ENCODE measurements at places on chromosomes 12 and 14.

GRCh38 chr12:48334808-48335207, 15.9 kb downstream of the ZNF641 start:
- no peak for DNase-seq

DNA sequence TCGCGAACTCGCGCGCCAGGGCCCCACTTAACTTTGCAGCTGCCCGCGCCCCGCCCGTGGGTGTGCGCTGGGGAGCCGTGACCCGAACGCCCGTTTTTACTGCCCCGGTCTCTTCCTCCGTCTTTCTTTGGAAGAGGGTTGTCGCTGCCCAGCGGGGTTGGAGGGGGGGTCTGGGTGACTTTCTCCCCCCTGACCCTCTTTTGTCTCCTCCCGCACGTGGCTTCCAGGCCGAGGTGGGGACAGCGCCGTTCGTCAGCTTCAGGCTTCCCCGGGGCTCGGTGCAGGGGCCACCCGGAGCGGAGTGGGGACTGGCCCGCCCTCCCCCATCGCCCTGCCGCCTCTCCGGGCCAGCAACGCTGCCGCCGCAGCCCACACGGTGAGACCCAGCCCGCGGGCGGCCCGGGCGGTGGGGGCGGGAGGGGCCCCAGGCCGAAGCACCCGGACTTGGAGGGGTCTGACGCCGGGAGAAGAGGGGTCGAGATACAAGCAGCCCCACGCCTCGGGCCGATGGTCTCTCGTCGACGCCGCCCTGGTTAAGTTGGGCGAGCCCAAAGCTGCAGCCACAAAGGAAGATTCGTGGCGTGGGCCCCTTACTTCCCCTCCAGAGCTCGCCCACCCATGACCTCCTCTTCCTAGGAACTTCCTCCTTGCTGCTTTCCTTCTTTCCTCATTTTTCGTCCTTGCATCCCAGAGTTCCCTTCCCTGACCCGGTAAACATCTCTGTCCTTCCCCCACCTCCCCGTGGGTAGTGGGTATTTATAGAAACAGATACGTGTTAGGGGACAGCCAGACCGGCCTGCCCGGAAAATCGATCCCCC, 1.2 kb downstream of the DYRK2 start:
- DNase-seq, result no peak

DNA sequence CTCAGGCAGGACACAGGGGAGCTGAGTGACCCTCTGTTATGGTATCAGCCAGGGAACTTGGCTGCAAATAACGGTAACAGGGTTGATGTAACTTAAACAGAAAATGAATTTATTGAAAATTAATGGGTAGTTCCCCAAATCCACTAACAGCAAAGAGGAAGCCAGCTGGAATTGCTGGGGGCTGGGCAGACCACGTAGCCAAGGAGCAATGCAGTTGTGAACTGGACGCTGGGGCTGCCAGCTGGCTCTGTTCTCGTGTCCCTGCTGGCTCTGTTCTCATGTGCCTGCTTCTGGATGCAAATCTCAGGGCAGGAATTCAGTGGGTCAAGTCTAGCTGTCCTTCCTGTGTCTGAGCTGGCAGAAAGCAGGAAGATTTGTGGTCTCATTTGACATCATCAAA, 1383.3 kb upstream of the TMEM132C start:
- peak; percentile 4 for DNase-seq

DNA sequence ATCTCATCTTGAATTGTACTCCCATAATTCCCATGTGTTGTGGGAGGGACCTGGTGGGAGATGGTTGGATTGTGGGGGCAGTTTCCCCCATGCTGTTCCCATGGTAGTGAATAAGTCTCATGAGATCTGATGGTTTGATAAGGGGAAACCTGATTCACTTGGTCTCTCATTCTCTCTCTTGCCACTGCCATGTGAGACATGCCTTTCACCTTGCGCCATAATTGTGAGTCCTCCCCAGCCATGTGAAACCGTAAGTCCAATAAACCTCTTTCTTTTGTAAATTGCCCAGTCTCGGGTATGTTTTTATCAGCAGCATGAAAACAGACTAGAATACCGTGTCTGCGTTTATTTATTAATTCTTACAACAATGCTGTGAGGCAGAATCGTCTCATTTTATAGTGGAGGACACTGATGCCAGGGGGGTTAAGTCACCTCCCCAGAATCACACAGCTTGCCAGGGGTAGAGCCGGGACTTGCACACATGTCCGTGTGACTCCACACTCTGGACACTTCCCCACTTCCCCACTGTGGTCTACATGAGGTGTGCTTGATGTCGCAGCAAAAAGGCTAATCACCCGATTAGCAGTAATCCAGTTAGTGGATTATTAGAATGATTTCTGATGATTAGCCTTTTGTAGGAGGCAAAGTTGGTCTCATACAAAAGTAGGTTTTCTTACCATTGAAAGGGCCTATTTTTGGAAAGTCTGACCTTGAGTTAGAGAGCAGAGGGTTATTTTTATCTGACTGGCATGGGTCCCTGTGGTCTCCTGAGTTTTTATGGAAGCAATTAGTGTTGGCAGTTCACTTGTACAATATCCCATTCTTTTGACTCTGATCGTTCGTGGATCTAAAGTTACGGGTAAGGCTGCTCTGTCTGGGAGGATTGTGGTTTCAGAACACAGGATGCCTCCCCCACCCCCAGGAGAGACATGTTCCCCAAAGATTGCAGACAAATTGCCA, 47.4 kb upstream of the BCL7A start:
- peak; percentile 8 for DNase-seq

GRCh38 chr14:75143761-75144527, 17.1 kb upstream of the NEK9 start:
- DNase-seq, result no peak

DNA sequence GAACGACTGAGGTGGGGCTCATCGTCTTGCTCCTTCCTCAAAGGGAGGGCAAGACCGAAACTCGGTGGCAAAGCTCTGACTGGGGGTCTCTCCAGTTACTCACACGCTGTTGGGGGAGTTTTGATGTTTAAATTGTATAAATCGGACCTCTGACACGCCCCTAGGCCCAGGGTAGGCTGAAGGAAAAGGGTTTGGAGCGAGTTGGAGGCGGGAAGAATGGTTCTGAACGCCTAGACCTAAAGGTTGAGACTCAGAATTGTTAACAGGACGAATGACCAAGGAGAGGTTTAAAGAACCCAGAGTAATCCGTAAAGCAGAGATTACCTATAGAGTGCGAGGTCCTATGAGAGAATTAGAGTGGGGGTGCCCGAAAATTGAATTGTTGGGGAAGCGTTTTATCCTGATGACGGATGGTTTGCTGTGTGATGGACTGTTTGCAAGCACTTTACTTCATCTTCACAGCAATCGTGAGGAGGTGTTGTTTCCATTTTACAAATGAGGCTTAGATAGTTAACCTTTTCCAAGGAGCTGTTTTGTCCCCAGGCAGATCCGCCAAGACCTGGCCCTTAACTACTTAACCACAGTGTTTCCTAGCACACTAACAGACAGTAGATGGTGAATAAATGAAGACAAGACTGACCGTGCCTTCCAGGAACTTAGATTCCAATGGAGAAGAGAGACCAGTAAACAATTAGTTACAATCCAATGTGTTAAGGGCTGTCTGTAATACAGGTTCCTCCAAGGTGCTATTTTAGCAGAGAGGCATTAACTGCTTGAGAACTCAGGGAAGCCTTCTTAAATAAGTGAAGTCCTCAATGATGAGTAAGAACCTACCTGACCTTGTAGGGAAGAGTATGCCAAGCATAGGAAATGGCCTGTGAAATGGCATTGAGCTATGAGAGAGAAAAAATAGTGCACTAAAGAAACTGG, 929 bp upstream of the UBE2N start:
- no peak for DNase-seq

DNA sequence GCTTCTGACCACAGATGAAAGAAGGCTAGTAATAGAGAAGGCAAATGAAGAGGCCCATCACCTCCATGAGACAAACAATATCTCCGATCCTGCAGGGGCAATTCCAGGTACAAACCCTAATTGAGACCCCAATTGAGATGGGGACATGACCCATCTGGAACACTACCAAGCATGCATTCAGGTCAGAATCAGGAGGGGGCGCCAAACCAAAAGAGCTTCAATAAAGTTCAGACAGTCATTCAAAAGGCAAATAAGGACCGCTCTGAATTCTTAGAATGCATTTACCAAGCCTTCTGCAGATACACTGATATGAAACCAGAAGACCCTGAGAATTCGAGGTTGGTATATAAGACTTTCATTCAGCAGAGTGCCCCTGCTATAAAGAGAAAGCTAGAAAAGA, 10.2 kb upstream of the EDDM3B start:
- no peak for DNase-seq

- no peak for DNase-seq
Measured at GRCh38 chr12:131605304-131605829, 105.5 kb upstream of the SFSWAP start.

DNA sequence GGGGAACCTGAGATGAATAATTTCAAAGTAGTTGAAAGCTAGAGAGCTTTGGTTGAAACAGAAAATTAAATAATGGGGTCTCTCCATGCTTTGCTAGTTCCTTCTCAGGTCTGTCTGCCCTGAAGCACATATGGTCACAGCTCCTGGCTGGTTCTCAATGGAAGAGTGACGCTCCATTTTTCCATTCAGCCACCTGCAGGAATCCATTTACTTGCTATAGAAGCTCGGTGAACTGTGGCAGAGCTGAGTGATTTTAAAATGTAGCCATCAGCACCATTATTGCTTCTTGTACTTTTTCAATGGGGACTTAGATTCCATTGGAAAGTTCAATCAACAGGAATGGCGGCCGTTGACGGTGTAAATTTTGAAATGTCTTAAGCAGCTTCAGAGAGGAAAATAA, 525.2 kb downstream of the GLT1D1 start:
- DNase-seq, result no peak

GRCh38 chr14:55855751-55856150, 262.5 kb upstream of the PELI2 start:
- DNase-seq, result no peak

- DNase-seq, result peak; percentile 22
Measured at GRCh38 chr14:61355892-61356325, 34.5 kb downstream of the PRKCH start.

- DNase-seq, result no peak
Measured at GRCh38 chr14:95424529-95424928, 91.9 kb downstream of the SYNE3 start.

GRCh38 chr12:75481774-75482173, 1.2 kb downstream of the GLIPR1 start:
- peak; percentile 71 for DNase-seq

- DNase-seq, result peak; percentile 96
Measured at GRCh38 chr12:53770281-53770680, 18.5 kb upstream of the CISTR start.

DNA sequence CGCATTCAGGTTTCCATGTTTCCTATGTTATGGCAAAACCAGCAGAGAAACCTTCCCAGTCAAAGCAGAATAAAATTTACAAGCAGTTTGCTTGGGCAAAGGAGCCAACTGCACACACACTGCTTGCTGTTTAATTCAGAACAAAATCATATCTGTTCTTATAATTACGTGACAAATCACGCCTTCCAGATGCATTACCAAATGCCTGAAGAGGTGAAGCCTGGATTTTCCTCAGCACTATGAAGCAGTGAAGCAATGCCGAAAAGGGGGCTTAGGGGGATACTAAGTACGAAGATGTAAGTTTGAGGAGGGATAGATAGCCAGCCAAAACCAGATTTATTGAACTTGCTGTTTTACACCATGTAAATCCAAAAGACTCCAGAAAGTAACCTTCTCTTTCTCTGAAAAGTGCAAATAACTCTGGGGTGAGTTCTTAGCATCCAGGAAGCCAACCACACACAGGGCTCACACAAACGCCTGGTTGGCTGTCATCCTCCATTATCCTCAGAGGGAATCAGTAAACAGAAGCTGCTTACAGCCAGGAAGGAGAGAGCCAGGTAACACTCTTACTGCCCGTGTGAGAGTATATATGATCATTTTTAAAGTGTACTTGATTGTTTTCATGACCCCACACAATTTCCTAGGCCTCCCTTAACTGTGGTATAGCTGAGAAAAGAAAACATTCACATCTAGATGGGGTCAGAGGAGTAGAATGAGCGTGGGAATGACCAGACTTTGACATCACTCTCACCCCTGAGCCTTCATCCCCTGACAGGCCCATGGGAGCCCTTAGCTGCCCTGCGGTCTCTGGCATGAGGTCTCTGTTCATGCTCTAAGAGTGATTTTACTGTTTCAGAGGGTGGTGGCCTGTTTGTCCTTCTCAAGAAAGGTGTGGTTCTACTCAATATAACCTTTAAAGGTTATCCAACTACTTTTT, 442.5 kb downstream of the EGLN3 start:
- peak; percentile 12 for DNase-seq

DNA sequence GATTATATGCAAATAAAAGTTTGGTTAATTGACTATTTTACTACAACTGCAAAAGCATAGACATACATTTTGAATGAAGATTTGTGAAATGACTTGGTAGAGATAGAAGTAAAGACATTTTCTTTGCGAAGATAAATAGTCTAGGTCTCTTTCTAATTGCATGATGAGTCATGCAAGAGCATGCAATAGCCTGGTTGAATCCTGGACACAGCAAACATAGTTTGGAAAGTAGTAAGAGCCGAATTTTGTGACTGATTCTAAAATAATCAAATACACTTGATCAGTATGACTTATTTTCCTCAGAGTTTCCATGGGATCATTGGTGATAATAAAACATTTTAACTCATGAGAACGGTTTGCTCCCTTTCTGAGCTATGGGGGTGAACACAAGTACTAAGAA, 27.7 kb upstream of the CAND1 start:
- DNase-seq, result peak; percentile 8

DNA sequence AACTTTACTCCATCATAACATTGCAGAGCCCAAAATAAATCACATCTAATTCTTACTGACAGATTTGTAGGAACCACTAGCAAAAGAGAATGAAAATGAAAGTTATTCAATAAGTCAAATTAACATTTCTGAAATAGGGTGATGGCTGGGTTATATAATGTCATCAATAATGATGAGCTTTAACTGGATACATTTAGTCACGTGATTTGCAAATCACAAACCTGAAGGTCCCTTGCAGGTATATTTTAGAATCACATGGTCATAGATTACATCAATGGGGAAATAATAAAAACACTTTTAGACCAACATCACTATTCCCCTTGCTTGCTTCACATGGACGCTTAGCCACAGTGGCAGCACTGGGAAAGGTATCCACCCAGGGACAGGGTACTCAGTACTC, 86.7 kb downstream of the PRIMA1 start:
- DNase-seq, result no peak

GRCh38 chr12:125193376-125194152, 128.3 kb downstream of the AACS start:
- DNase-seq, result no peak

- no peak for DNase-seq
Measured at GRCh38 chr12:5461966-5462365, 30.1 kb downstream of the NTF3 start.

- DNase-seq, result no peak
Measured at GRCh38 chr12:30269496-30269895, 426.2 kb downstream of the IPO8 start.

DNA sequence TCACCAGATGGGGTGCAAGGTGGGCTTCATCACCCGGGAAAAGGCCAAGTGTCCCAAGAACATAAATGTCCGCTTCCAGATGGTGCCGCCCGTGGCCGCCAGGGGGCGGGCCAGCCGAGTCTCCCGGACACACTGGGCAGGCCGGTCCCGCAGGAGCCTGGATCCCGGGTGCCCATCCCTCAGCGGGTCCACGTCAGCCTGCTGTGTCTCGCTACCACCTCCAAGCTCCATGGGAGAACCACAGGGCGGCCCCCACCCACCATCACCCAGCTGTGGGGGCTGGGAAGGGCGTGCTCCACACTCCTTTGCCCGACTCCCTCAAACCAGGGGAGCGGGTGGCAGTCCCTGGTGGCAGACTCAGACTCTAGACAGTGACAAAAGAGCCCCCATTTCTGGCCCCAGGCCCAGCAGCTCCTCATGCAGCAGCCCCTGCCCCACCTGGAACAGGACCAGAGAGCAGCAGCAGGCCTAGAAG, 22.0 kb upstream of the NUDT14 start:
- peak; percentile 27 for DNase-seq
